Stimulated activated memory B cell treated with anti-CD40 and anti-IgM and Interleukin-4, amounts not matched to agents 10 μg/mL and 1 μg/mL and 100 μg/mL, for 72 hours (primary cell): ENCODE measurements at places on chromosomes 1 and 21.
A peak's percentile ranks its signal among the peaks of the same experiment; 100 is the strongest.

DNA sequence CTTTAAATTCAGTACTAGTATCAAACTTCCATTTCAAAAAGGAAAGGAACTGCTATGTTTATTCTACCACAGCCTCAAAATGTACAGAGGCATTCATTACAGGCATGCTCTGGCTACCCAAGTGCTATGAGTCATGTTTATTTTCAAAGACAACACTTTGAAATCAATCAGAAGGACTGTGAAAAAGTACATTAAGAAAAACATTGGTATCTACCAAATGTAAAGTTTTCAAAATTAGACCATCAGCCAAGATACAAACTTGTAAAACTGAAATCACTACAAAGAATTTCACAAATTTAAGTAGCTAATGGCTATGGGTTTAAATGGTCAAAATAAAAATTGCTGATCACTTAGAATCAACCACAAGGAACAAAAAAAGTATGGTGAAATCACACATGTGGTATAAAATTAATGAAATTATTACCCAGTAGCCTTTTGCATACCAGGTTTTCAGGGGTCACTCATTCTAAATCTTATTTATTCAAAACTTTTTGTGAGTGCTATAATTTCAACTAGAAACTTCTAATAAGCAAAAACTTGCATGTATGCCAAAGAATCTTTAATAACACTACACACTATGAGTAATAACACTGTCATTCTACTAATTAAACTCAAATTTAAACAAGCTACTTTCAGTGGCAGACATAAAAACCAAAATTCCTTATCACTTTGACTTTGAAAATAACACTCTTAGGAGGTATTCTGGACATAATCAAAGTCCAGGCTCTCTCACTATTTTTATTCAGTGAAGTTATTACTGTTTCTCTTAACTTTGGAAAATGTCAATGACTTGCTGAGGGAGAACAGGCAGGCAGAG lies 49.2 kb downstream of the ENAH start:
- no peak for ATAC-seq

DNA sequence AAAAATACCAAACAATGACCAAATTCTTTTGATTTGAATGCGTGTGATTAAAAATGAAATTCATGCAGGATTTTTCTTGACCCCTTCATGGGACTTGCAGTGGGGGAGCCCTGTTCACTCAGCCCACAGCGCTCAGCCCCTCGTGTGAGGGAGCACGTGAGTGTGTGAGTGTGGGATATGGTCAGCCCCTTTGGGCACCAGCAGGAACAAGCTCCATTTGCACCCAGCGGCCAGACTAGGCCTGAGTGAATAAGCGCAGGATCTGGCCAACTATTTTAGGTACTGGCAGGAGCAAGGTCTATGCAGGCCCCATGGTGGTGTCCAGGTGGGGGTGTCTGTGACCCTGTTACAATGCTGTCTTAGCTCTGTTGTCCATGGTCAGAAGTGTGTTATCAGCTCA lies 1631.2 kb downstream of the BRINP3 start:
- no peak for ATAC-seq

GRCh38 chr1:152026895-152027294 lies 9.9 kb downstream of the S100A11 start:
- ATAC-seq: no peak

GRCh38 chr21:44539046-44539445 lies 949 bp downstream of the KRTAP10-1 start:
- ATAC-seq: no peak

DNA sequence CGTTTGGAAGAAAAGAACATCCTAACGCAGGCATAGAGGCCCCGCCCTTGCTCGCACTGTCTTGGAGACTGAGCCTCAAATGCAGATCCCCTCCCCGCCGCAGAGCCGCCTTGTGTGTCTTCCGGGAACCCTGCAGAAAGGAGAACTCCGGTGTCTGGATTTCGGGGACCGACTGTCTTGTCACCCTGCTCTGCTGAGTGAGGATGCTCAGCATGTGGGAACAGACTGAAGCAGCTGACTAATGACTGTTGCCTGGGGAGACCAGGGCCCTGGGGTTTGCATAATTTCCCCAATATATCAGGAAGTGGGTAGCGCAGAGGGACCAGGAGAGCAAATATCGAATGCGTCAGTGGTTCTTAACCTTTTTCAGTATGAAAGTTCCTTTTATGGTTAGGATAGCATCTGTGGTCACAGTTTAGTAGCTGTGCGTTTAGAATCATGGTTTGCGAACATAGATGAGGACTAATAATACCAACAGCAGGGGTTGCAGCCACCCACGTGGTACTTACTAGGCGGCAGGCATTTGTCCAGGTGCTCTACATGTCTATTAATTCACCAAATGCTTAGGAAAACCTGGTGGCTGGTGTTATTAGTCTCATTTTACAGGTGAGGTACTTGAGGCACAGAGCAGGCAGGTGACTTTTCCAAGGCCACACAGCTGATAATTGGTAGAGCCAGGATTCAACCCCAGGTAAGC lies 14.3 kb downstream of the GPR137B start:
- ATAC-seq: peak; percentile 94

- no peak for ATAC-seq
Measured at GRCh38 chr1:20063861-20064292, 6.1 kb upstream of the PLA2G5 start.

DNA sequence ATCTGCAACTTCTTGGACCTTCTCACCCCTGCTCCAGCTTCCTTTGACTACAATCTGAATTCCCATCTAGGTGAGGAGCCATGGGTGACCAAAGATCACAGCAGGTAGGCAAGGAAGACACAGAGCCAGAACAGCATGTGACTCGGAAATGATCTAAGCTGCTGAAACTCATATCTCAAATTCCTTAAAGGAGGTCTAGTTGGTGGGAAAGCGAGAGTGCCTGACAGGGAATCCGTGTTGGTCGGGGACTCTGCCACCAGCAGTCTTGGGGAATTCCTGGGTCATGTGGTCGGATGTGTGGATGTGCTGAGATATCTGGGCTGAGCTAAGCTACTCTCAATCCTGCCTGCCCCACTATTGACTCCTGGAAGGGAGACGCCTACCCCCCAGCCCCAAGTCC lies 3.2 kb upstream of the NUAK2 start:
- ATAC-seq: no peak

DNA sequence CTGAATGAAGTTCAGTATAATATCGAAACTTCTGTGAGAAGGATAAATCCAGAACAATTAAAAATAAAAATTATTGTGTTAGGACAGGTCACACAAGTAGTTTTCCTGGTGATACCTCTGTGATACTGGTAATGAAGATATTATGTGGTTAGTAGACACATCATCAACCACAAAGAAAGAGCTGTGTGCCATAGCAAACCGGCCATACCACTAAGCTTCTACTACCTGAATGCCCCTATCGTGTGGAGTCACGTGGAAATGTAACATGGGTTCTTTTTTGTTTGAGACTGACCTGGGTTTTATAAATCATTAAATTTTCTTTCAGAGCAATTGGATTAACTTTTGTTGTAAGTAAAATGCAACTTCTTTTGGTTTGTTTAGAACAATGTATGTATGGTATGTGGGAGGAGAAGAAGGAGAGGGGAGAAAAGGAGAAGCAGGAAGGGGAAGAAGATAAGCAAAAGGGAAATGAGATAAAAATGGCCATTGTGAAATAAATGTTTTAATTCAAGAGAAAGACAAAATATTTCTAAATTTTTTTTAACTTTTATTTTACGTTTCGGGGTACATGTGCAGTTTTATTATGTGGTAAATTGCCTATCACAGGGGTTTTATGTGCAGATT lies 58.2 kb upstream of the LRRC8B start:
- ATAC-seq: no peak

GRCh38 chr1:49606082-49606481 lies 417.7 kb downstream of the AGBL4 start:
- no peak for ATAC-seq

DNA sequence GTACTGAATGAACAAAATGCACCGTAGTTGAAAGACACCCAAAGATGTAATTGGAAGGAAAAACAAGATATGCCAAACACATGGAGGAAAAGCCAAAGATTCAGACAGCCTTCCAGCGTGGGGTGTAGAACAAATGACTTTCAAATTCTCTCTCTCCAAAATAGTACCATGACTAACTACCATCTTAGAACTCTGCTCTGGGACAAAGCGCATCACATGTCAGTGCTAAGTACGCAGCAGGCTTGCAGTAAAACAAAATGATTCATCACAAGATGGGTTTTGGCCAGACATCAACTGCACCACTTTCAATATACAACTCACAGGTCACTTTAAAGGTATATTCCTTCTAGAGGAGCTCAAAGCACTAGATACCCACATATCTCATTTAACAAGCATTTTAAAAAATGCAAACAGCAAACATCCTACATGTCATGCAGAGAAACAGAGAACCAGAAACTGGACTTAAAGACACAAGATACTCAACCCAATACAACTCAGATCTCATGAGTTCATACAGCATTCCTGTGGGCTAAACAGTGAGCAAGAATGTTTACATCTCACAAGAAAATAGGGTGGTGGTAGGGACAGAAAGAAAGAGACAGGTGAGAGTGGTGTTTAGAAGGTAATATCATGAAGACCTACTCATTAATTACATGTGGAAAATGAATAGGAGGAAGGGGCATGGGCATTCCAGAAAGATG lies 75.7 kb downstream of the BCAR3 start:
- ATAC-seq: no peak

GRCh38 chr1:31699341-31699891 lies 4.4 kb downstream of the COL16A1 start:
- ATAC-seq: peak; percentile 67

GRCh38 chr1:8274352-8274751 lies 43.6 kb upstream of the SLC45A1 start:
- no peak for ATAC-seq

GRCh38 chr1:231919886-231920285 lies 293.3 kb downstream of the DISC1 start:
- ATAC-seq: no peak

- ATAC-seq: no peak
Measured at GRCh38 chr21:45838634-45839033, 142.9 kb upstream of the COL6A1 start.

DNA sequence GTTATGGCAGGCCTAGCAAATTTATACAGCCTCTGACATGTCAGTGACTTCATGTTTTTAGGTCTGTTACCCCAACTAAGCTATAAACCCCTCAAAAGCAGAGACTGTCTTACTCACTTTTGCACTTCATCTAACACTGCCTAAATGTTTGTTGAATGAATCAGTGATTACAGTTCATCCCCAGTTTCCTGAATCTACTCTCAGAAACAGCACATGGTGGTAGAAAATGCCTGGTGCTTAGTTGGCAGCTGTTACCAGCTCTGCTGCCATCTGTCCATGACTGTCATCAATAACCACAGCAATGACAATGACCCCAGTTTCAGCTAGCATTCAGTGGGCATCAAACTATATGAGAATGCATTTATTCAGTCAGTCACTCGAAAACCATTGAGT lies 110.5 kb upstream of the SERBP1 start:
- no peak for ATAC-seq

DNA sequence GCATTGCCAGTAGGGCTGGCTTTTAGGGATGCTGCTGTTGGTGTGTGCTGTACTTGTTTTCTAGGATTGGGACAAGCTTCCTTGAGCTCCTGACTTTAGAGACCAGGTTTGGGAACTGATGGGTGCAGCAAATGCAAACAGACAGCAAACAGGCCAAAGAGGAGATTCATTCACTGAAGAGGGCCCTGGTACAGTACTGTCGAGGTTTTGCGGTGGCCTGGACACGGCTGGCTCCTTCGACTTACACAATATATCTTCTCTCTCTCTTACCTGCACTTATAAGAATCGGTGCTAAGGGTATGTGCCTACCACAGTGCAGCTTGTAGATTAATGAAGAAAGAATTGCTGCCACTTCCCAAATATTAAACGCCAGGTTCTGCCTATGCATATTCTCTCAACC lies 44.6 kb downstream of the ATP1A1 start:
- no peak for ATAC-seq

- no peak for ATAC-seq
Measured at GRCh38 chr1:53462193-53462592, 3.0 kb downstream of the DMRTB1 start.

GRCh38 chr1:201941420-201942128 lies 4.8 kb downstream of the LMOD1 start:
- no peak for ATAC-seq

GRCh38 chr1:55007625-55008024 lies 8.9 kb downstream of the BSND start:
- ATAC-seq: no peak

GRCh38 chr21:46307625-46308024 lies 16.0 kb downstream of the C21orf58 start:
- ATAC-seq: peak; percentile 43

DNA sequence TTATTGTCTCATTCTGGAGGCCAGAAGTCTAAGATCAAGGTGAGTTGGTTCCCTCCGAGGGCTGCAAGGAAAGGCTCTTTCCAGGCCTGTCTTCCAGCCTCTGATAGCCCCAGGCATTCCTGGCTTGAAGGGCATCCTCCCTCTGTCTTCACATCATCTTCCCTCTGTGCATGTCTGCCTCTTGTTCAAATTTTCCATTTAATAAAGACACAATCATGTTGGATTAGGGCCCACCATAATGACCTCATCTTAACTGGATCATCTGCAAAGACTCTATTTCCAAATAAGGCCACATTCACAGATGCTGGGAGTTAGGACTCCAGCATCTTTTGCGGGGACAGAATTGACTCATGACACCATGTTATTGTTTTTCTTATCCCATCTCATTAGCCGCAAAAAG lies 24.5 kb downstream of the HUNK start:
- ATAC-seq: no peak

GRCh38 chr1:181548497-181548896 lies 65.2 kb downstream of the CACNA1E start:
- no peak for ATAC-seq

GRCh38 chr21:22710721-22711120 lies 1712.5 kb downstream of the NCAM2 start:
- ATAC-seq: no peak

DNA sequence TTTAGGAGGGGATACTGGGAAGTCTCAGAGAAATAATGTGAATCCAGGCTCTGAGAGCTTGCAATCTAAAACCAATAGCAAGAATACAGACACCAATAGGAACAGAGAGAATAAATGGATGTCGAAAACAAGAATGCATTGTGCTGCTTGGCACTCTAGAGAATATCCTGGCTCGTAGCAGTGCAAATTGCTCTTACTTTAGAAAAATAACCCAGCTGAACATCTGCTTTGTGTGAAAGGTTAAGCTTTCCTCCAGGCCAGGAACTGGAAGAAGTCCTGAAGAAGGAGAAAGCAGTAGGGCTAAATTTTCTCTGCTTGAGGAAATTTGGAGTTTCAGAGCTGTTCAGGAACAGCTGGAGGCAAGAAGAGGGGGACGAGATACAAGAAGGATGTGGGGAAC lies 382.3 kb downstream of the HHIPL2 start:
- no peak for ATAC-seq
